ENCODE measurements at places on chromosomes 5 and 9. TPM values are rescaled to one million over a fixed set of nuclear protein-coding genes. Genes with fewer than 3 reads are reported as not detected.

- no peaks in the 10 kb centered on the region for H3K4me1 ChIP-seq
- no peak overlapping the region for H3K27ac ChIP-seq
- no peak overlapping the region for H3K4me3 ChIP-seq
- DNase-seq, result no peak
- H3K36me3 ChIP-seq, result peaks cover 57% of the 10 kb centered on the region
- H3K27me3 ChIP-seq, result no peaks in the 10 kb centered on the region
These were observed 20.5 kb upstream of the MRNIP start for GRCh38 chr5:179879003-179879689.

The TICAM2 gene
- total RNA-seq, result 4.3 TPM

DNA sequence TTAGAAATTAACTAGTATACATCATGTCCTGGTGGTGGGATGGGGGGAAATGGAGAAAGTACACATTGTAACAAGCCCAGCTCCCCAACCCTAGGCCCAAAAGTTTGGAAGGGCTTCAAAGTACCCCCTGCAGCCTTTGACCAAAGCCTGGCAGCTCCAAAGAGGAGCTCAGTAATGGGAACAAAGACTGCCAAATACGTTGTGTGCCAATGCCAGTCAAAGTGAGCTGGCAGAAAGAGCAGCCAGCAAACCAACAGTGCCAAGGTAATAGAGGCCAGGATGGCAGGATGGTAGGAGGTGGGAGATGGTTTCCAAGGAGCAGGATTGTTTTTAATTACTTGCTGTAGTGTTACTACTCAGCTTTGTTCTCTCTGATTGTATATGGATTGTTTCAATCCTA, 248.3 kb downstream of the COX7C start:
- no peaks in the 10 kb centered on the region for H3K36me3 ChIP-seq
- no peak for DNase-seq
- H3K4me3 ChIP-seq, result no peak overlapping the region
- no peak overlapping the region for H3K27ac ChIP-seq
- no peaks in the 10 kb centered on the region for H3K27me3 ChIP-seq
- H3K4me1 ChIP-seq, result no peaks in the 10 kb centered on the region

GRCh38 chr9:120770931-120771330, 22.3 kb downstream of the FBXW2 start:
- H3K27me3 ChIP-seq, result no peaks in the 10 kb centered on the region
- DNase-seq, result no peak
- no peak overlapping the region for H3K4me3 ChIP-seq
- no peaks in the 10 kb centered on the region for H3K4me1 ChIP-seq
- H3K27ac ChIP-seq, result no peak overlapping the region

DNA sequence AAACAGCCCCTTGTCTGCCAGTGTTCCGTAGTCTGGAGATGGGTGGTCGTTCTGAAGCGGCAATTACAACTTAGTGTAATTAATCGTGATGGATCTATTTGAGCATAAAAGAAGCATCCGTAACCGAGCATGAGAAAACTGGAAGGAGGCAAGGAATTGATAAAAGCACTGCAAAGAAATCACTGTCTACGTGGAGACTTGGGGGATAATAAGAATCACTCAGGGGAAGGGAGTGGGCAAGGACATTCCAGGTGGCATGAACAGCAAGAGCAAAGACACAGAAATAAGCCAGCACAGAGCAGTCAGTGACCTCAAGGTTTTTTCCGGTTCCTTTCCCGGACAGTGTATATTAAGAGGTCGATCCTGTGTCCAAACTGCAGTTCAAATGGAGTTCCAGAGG, 35.0 kb downstream of the TLR4 start:
- no peaks in the 10 kb centered on the region for H3K27me3 ChIP-seq
- no peaks in the 10 kb centered on the region for H3K4me1 ChIP-seq
- no peak overlapping the region for H3K4me3 ChIP-seq
- no peak overlapping the region for H3K27ac ChIP-seq
- H3K36me3 ChIP-seq, result no peaks in the 10 kb centered on the region

- H3K27ac ChIP-seq, result no peak overlapping the region
- H3K4me3 ChIP-seq, result no peak overlapping the region
These were observed 95.7 kb downstream of the TRPM3 start for GRCh38 chr9:71025728-71026127.

The RIGI gene
- total RNA-seq, result 18.1 TPM

DNA sequence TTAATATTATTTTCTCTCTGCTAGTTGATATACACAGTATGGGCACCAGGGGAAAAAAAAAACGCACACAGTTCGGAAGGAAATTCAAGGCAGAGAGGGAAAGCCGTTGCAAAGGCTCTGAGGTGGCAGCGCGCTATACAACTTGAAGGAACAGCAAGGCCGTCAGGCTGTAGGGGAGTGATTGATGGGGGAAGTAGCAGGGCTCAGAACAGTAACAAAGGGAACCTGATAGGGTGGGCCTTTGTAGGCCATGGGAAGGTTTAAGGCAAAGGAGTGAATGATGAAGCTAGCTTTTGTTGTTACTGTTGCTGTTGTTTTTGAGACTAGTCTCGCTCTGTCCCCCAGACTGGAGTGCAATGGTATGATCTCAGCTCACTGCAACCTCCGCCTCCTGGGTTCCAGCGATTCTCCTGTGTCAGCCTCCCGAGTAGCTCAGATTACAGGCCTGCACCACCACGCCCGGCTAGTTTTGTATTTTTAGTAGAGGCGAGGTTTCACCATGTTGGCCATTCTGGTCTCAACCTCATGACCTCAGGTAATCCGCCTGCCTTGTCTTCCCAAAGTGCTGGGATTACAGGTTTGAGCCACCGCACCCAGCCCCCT, 27.0 kb downstream of the AQP7 start:
- DNase-seq, result peak; percentile 19
- H3K27me3 ChIP-seq, result no peaks in the 10 kb centered on the region
- H3K4me1 ChIP-seq, result 0 out of 2 replicates have a peak, but pooled peaks cover 2% of the 10 kb centered on the region

The GLDC gene
- total RNA-seq, result 0.83 TPM

The CTXN3 gene
- total RNA-seq, result not detected

The POC5 gene
- total RNA-seq, result 13.1 TPM

DNA sequence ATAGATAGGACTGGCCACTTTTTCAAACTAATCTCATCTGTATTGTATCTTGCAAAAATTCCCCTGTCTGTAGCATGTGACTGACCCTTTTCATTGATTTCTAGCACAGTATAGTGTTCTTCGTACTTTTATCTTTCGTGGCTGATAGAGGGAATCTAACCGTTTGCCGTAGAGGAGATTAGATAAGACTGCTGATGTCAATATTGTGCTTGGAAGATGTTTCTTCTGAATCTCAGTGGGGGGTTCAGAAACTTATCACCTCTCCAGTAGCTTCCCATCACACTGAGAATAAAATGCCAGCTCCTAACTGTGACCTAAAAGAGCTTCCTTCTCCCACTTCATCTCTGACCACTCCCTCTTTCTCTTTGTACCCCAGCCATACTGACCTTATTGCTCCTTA, 25.4 kb upstream of the ALDOB start:
- no peak overlapping the region for H3K27ac ChIP-seq
- peaks cover 3% of the 10 kb centered on the region for H3K4me1 ChIP-seq
- DNase-seq, result no peak
- no peaks in the 10 kb centered on the region for H3K27me3 ChIP-seq

DNA sequence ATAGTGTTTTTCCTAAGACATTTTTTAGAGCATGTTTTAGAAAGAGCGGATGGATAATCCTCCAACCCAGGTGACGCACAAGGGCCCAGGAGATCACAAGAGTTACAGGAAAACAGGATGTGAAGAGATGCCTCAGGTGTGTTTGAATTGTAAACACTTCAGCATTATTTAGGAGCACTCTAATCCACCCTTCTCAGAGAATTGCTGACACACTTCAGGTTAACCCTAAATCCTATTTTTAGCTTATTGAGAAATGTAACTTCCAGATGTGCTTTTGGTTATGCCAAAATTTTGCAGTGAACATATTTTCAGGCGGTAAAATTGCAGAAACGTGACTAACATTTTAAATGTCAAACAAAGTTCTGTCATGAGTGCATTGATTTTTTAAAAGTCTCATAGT, 755.4 kb upstream of the CTNND2 start:
- H3K4me1 ChIP-seq, result no peaks in the 10 kb centered on the region
- H3K27ac ChIP-seq, result no peak overlapping the region

GRCh38 chr9:76898786-76899185, 7.1 kb downstream of the PRUNE2 start:
- DNase-seq, result no peak
- no peak overlapping the region for H3K27ac ChIP-seq
- H3K27me3 ChIP-seq, result peaks cover 22% of the 10 kb centered on the region
- peaks cover 2% of the 10 kb centered on the region for H3K4me1 ChIP-seq
- H3K36me3 ChIP-seq, result no peaks in the 10 kb centered on the region

- no peak for DNase-seq
- no peak overlapping the region for H3K27ac ChIP-seq
- no peaks in the 10 kb centered on the region for H3K27me3 ChIP-seq
- no peaks in the 10 kb centered on the region for H3K36me3 ChIP-seq
These were observed 1823.9 kb upstream of the CDH9 start for GRCh38 chr5:28862137-28862859.

The LHX2 gene
- total RNA-seq, result not detected

The ALAD gene
- total RNA-seq, result 10.3 TPM

The PARP8 gene
- total RNA-seq, result 8.2 TPM

Data from IMR-90 (cell line).